ENCODE measurements at places on chromosomes 1 and 21.

GRCh38 chr1:45686288-45687013 is at the start of gene GPBP1L1:
Gene GPBP1L1 (minus strand): TSS chr1:45686533. CDS start chr1:45659087, 27,446 bp downstream.
- DNase-seq: peak; percentile 76

DNA sequence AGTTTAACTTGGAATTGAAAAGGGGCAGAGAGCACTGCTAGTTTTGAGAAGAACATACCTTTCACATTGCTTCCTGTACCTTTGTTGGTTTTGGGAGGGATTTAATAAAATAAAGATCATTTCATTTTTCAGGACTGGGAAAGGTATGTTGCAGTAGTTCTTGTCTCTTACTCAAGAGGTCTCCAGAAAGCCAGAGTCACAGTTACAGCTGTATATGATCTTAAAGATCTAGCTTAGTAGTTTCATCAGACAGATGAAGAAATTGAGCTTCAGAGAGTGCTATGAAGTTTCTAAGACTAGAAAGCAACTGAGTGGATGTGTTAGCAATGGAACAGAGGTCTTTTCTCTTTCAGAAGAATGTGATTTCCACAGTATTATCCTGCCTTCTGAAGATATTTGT is 1.0 kb downstream of the OR10K2 start:
- DNase-seq: no peak

DNA sequence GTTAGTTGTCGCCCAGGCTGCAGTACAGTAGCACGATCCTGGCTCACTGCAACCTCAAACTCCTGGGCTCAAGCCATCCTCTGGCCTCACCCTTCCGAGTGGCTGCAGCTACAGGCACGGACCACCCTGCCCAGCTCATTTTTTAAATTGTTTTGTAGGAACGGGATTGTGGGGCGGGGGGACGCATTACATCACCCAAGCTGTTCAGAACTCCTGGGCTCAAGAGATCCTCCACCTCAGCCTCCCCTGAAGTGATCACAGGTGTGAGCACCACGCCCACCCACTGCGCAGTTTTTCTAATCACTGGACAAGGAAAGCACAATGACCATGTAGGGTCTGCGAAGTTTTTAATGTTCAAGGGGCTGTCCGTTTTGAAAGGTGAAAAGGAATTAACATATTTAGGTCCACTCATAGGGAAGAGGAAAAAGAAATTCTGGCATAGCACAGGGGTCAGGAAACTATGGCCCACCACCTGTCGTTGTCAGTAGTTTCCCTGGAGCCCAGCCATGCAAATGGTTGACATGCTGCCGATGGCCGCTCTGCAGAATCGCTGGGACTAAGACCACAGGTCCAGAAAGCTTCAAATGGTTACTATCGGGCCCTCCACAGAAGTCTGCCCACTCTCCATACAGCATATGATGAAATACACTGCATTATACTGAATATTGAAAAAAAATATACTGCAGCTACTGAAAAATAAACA is 26.0 kb downstream of the SETD4 start:
- DNase-seq: no peak

GRCh38 chr1:8314346-8315280 is 3.3 kb upstream of the SLC45A1 start:
- DNase-seq: peak; percentile 72

DNA sequence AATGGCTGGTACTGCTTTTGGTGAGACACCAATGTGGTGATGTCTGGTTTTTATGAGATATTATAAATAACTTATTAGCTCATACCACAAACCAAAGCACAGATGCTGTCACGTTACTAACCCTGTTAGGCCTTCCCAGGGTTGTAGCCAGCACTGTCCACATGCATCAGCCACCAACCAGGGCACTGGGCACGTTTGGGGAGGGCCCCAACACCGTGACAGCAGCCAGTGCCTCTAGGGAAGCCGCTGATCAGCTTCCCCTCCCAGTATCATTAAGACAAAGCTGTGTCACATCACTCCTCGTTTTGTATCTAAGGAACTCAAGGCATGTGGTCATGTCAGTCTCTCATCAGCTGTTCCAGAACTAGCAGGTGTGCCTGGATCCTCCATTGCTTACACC is 13.9 kb downstream of the URB1 start:
- no peak for DNase-seq

GRCh38 chr1:5993556-5994491 is 1.6 kb upstream of the NPHP4 start:
- no peak for DNase-seq

DNA sequence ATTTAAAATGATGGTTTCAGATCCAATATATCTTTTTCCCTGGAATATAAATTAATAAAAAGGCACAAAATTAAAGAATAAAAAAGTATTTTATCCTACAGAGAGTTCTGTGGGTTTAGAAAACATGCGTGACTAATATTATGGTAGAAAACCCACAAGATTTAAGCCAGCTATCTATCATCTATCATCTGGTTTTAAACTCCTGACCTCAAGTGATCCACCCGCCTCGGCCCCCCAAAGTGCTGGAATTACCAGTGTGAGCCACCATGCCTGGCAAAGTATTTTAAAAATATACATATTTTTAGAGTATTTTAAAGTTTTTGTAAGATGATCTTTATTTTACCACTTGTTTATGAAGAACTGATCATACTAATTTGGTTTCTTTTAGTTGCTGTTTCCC is 79.5 kb downstream of the NRIP1 start:
- DNase-seq: no peak

All from 8988T (cell line).